ENCODE measurements at places on chromosomes 7 and 10.

DNA sequence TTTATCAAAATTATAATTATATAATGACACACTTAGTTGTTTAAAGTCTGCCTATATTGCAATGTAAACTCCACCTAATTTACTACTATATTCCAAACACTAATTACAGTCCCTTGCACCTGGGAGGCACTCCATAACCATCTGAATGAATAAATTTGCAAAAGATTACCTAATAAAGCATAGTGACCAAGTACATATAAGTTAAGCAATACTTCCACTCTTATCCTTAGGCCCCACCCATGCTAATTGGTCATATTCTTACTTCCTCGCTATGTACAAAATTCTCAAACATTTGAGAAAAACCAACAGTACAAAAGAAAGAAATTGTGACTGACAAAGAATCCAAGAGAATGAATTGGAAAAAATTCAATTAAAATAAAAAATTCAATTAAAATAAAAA lies 65.3 kb downstream of the ZFAND4 start:
- no peak for DNase-seq
- H3K36me3 ChIP-seq, result peaks cover 6% of the 10 kb centered on the region
- H3K4me3 ChIP-seq, result no peak overlapping the region
- no peaks in the 10 kb centered on the region for H3K4me1 ChIP-seq

GRCh38 chr10:98055841-98056516 lies 25.6 kb upstream of the CRTAC1 start:
- H3K4me1 ChIP-seq, result no peaks in the 10 kb centered on the region
- peaks cover 3% of the 10 kb centered on the region for H3K27me3 ChIP-seq
- H3K27ac ChIP-seq, result no peak overlapping the region

GRCh38 chr7:137492889-137493288 lies 149.4 kb upstream of the PTN start:
- H3K4me1 ChIP-seq, result no peaks in the 10 kb centered on the region
- H3K4me3 ChIP-seq, result no peak overlapping the region
- no peaks in the 10 kb centered on the region for H3K36me3 ChIP-seq
- H3K27ac ChIP-seq, result no peak overlapping the region
- no peaks in the 10 kb centered on the region for H3K27me3 ChIP-seq
- no peak for DNase-seq

- H3K27me3 ChIP-seq, result no peaks in the 10 kb centered on the region
- no peak overlapping the region for H3K27ac ChIP-seq
- no peaks in the 10 kb centered on the region for H3K36me3 ChIP-seq
These were observed 941.2 kb downstream of the XPNPEP1 start for GRCh38 chr10:108982159-108982558.

GRCh38 chr7:30178748-30179436 lies 44.1 kb downstream of the MTURN start:
- no peak for DNase-seq
- no peaks in the 10 kb centered on the region for H3K36me3 ChIP-seq
- H3K4me1 ChIP-seq, result peaks cover 7% of the 10 kb centered on the region
- peak overlapping the region; percentile 31 for H3K27ac ChIP-seq
- H3K27me3 ChIP-seq, result no peaks in the 10 kb centered on the region

DNA sequence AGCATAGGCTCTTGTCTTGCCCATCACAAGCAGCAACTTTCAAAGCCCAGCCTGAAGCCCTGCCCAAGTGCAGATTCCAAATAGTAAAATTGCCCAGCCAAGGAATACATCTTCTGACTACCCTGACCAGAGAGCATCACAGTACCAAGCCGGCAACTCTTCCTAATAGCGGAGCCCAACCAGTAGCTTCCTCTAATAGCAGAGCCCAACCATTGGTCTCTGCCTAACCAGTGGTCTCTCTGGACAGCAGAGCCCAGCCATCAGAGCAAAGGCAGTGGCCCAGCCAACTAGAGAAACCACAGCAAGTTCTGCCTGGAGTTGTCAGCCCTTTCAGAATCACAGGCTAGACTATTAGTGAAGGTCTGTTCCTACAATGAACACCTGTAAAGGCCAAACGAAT lies 285.6 kb downstream of the HGF start:
- H3K27me3 ChIP-seq, result no peaks in the 10 kb centered on the region
- DNase-seq, result no peak
- no peak overlapping the region for H3K4me3 ChIP-seq
- no peaks in the 10 kb centered on the region for H3K36me3 ChIP-seq
- H3K27ac ChIP-seq, result no peak overlapping the region
- no peaks in the 10 kb centered on the region for H3K4me1 ChIP-seq
